AG09309 (cell line): ENCODE measurements at places on chromosomes 12 and 14.

DNA sequence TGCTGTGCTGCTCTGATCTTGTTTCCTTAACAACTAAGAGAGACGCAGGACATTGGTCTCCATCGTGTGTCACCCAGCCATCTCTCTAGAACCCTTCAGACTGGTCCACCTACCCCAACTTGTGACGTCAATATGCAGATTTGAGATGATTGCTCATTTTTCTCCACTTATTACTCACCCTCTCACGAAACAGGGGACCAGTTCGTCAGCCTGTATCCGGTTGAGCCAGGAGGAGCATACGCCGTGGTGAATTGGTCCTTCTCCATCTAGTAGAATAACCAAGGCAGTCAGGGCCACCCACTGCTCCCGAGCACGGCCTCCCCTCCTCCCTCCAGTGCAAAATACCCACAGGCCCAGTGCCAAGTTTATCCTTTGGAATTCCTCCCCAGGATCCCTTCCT lies 36.2 kb upstream of the FBXO21 start:
- DNase-seq, result no peak

DNA sequence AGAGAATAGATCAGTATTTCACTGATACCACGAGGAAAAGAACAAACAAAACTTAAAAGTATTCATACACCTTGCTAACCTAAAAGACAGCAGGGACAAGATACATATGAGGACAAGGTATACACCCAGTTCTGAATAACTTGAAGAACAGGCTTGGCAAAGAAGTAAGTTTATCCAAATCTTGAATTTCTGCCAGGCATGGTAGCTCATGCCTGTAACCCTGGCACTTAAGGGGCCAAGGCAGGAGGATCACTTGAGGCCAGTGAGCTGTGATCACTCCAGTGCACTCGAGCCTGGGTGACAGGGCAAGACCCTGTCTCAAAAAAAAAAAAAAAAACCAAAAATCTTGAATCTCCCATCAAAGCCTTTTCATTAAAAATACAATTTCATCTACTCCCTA lies 25.0 kb downstream of the EIF2S1 start:
- no peak for DNase-seq

DNA sequence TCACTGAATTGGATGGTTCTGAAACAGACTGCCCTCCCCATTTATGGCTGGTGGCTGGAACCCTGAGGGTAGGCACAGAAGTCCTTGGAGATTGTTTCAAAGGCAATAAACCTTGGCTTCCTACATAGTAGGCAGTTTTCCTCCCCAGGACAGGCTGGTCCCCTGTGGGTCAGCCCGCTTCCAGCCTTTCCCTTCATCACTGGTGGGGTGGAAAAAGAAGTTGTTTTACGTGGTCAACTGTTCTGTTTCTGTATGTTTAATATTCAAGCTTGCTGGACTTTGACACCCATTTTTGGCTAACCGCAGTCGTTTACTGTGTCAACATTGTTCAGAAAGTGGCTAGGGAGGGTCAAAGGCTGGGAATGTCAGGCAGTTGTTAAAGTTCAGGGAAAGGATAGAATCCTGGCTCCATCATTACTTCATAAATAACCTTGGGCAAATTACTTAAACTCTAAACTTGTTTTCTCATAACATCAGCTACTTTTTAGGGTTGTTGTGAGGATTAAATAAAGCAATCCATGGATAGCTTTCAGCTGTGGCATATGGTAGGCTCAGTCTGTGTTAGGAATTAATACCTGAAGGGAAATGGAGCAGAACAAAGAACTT lies 2.4 kb downstream of the KLHDC2 start:
- DNase-seq, result no peak

GRCh38 chr14:88746052-88746451 lies 46.7 kb downstream of the EML5 start:
- DNase-seq, result no peak

DNA sequence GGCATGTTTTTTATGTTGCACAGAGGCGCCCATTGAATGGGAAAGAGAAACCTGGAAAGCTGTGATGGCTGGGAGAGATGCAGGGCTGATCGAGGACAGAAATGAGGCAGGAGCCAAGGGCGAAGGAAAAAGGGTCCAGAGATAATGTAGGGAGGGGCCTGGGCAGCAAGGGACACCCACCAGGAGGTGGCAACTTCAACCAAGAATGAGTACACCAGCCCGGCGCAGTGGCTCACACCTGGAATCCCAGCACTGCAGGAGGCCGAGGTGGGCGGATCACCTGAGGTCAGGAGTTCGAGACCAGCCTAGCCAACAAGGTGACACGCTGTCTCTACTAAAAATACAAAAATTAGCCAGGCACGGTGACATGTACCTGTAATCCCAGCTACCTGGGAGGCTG lies 4.0 kb downstream of the SSH1 start:
- no peak for DNase-seq

- DNase-seq, result no peak
Observed at GRCh38 chr12:1719139-1719538, 28.3 kb downstream of the ADIPOR2 start.

DNA sequence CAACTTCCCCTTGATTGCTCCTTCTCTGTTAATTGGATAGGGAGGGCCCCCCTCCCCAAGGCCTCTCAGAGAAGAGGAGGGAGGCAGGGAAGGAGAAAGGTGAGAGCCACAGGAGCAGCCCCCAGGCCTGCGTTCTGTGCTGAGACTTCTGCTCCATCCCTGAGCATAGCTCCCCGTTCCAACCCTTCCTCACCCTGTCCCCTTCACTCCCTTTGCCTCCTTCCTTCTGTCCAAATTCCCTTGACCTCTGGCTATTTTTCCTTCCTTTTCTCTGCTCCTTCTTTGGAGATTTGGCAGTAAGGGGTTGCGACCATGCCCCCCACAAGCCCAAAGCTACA lies 788 bp upstream of the ASIC1 start:
- no peak for DNase-seq

DNA sequence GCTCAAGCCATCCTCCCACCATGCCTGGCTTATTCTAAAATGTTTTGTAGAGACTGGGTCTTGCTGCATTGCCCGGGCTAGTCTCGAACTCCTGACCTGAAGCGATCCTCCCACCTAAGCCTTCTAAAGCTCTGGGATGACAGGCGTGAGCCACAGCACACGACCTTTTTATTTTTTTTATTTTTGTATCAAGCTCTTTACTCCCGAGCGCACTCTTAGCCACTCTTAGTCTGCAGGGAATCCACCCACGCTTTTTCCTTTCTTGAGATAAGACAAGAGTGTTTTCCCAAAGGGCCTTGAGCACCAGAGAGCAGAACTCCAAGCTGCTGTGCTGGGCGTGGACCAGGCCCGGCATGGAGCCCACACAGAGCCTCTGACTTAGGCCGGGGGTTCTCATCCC lies 23.4 kb downstream of the MAP1LC3B2 start:
- no peak for DNase-seq

DNA sequence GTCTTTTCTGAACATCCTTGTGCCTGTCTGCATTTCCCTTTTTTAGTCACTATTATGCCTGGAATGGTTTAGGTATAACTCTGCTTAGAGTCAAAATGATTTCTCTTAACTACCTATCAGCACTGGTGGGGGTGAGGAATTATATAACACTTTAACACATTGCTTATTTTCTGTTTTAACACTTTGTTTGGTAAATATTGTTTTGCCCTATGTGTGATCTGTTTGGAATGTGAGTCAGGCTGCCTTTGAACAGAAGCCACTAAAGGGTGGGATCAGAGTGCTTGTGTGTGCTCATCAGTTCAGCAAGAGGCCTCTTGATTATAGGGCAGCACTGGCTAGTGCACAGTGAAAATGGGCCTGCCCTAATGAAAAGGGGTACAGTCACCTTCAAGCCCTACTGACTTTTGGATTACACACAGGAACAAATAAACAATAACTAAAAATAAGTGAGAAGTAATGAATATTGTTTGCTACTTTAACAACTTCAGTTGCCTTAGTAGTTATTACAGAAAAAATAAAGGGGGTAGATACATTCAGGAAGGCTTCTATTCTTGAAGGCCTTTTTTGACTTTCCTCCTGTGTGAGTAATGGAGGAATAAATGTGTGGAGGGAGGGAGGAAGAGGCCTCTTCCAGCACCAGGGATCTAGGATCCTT lies 23.2 kb downstream of the NGDN start:
- no peak for DNase-seq

GRCh38 chr14:86221000-86221399 lies 691.1 kb downstream of the FLRT2 start:
- no peak for DNase-seq

- DNase-seq, result no peak
Observed at GRCh38 chr12:1919763-1920162, 1.3 kb upstream of the CACNA2D4 start.

- no peak for DNase-seq
Observed at GRCh38 chr12:94671917-94672316, 21.6 kb upstream of the TMCC3 start.

GRCh38 chr12:4433745-4434058 lies 11.9 kb downstream of the FGF6 start:
- no peak for DNase-seq

GRCh38 chr12:111753144-111753881 lies 13.4 kb upstream of the ALDH2 start:
- peak; percentile 11 for DNase-seq

- DNase-seq, result peak; percentile 84
Observed at GRCh38 chr12:14260011-14260993, 105.2 kb upstream of the ATF7IP start.

DNA sequence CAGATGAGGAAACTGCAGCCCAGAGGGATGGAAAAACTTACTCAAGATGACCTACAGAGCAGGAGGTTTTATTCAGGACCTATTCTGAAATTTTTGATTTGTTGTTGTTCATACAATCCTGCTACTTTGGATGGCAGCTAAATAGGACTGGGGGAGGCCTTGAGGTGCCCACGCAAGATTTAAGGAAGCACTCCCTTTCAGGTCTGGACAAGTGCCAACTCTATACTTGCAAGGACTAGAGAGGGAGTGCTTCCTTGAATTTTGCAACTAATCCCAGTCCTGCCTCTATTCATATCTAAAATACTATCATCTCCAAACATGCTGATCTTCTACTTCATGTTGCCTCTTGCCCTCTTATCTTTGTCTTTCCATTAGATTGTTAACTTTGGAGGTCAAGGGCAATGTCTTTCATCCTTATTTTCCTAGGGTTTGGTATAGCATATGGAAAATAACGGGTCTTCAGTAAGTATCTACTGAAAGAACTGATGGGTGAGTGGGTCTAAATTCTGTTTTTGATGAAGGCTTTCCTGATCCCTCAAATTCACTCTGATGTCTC lies 28.6 kb upstream of the PPM1H start:
- DNase-seq, result no peak

- peak; percentile 17 for DNase-seq
Observed at GRCh38 chr12:66152732-66153131, 17.1 kb downstream of the TMBIM4 start.

DNA sequence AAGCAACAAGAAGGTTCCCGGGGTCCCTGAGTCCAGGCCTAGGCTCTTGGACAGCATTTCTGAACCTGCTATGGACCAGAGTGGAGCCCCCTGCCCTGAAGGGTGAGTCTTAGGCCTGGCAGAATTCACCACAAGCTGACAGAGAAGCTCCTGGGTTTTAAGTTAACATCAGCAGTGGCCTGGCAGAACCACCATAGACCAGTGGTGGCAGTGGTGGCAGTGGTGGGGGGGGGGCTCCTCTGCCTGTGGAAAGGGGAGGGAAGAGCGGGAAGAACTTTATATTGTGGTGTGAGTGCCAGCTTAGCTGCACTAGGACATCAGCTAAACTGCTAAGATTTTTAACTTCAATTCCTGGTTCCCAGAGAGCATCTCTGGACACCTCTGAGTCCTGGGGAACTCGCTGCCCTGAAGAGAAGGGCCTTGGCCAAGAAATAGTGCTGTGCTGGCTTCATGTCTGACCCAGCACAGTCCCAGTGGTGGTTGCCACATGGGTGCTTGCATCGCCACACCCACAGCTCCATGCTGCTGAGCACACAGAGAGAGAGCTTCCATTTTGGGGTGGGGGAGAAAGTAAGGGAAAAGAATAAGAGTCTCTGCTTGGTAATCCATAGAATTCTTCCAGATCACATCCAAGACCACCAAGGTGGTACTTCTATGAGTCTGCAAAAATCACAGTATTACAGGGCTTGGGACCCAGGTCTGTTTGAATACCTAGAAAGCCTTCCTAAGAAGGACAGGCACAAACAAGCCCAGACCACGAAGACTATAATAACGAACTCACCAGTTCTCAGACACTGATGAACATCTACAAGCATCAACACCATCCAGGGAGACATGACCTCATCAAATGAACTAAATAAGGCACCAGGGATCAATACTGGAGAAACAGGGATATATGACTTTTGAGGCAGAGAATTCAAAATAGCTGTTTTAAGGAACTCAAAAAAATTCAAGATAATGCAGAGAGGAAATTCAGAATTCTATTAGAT lies 20.4 kb upstream of the RNF212B start:
- DNase-seq, result no peak

- DNase-seq, result no peak
Observed at GRCh38 chr14:37483672-37484071, 111.4 kb downstream of the FOXA1 start.

DNA sequence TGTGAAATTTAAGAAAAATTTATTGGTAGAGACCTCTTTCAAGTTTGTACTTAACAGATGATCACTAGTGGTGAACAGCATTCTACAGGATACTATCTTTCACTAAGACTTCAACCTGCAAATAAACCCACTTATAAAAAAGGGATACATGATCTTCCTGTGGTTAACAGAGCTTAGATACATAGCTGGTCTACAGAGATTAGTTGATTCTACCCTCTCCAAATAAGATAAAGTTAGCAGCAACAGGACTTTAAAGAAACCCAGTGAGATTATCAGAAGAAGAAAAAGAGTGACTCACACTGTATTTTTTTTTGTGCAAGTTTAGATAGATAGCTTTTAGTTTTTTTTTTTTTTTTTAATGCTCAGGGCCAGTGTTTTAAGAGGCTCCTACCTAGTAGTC lies 34.5 kb downstream of the USP44 start:
- no peak for DNase-seq

DNA sequence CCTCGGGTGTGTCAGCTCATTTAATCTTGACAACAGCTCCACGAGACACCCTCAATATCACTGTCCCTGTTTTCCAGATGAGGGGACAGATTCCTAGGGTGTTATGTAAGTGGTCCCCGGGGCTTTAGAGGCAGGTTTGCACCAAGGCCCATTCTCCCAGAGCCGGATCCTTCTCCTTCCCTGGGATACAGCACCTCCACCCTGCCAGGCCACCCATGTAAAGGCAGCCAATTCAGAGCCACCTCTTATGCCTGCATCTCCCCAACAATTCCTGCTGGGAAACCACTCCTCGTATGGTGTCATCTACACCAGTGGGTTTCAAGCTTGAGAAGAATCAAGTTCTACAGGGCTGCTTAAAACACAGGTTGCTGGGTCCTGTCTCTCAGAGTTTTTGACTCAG lies 4.1 kb upstream of the CYP46A1 start:
- no peak for DNase-seq

- no peak for DNase-seq
Observed at GRCh38 chr12:32159925-32160324, 53.3 kb downstream of the BICD1 start.

- no peak for DNase-seq
Observed at GRCh38 chr14:79473651-79474050, 737.7 kb downstream of the DIO2 start.

- DNase-seq, result no peak
Observed at GRCh38 chr12:54273981-54274380, 5.9 kb downstream of the CBX5 start.
